ENCODE measurements at places on chromosomes 5 and 9.
A peak's percentile ranks its signal among the peaks of the same experiment; 100 is the strongest.

GRCh38 chr9:92180669-92181181 is 65.5 kb upstream of the SPTLC1 start:
- peak; percentile 96 for DNase-seq

DNA sequence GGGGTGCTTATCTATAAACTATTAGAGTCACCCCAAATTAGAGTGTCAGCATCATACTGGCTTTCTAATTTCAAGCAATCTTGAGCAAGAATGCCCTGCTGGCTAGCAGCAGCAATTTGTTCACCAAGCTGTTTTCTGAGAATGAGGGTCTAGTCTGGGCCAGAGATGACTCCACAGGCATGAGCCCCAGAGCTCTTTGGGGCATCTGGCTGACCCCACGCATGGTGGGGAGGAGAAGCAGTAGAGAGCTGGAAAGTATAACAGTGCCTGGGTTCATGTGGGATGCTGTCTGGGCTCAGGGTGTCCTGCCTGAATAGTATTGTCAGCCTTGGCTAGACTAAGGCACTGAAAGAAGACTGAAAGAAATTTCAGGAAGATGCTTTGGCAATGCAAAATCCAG is 64.9 kb downstream of the C6 start:
- no peak for DNase-seq

- peak; percentile 26 for DNase-seq
Observed at GRCh38 chr5:56264417-56265025, 31.4 kb upstream of the ANKRD55 start.

DNA sequence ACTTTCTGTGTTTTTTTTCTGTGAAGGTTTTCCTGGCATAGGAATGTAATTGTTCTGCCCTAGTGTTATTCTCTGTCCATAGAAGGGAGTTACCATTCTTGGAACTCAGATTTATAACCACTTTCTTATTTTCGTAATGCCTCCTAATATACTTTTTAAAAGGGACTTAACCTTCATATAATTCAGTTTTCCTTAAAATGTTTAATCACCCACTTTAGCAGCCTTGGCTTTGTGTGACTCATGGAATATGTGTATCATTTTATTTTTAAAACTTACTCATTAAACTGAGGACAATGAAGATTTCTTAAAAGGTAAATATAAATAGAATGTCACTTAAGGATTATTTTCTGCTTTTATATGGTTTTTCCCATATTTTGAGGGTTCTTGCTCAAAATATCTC is 50.0 kb downstream of the RAI14 start:
- no peak for DNase-seq

DNA sequence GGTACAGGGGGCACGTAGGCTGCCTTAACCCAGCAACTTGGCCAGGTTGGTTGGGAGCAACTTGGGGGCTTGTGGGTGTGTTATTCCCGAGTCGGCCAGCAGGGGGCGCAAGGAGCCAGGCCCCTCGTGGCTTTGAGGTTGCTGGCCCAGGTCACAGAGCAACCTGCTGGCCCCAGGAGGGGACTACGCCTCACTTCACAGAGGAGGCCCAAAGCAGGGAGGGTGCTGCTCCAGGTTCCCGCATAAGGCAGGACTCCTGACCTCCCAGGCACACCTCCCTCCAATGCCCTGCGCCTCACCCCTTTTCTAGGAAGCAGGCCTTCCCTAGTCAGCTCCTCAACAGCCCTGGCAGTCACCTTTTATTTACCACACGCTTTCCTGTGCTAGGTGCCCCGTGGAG is 18.1 kb downstream of the KYAT1 start:
- DNase-seq = peak; percentile 87

- peak; percentile 68 for DNase-seq
Observed at GRCh38 chr5:173602423-173602822, 14.0 kb downstream of the BOD1 start.

GRCh38 chr5:178280631-178281030 is 48.0 kb upstream of the PHYKPL start:
- DNase-seq = no peak

DNA sequence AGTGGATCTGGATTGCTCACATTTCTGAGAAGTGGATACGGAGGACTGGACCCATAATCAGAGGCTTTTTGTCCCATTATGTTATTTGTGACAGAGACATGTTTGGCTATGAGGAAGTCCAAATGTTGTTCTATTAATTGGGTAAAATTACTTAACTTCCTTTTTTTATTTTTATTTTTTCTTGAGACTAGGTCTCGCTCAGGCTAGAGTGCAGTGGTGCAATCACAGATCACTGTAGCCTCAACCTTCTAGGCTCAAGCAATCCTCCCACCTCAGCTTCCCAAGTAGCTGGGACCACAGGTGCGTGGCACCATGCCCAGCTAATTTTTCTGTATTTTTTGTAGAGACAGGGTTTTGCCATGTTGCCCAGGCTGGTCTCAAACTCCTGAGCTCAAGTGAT is 11.9 kb upstream of the PGGT1B start:
- DNase-seq = no peak

GRCh38 chr9:134962065-134962972 is 44.6 kb upstream of the FCN1 start:
- no peak for DNase-seq

DNA sequence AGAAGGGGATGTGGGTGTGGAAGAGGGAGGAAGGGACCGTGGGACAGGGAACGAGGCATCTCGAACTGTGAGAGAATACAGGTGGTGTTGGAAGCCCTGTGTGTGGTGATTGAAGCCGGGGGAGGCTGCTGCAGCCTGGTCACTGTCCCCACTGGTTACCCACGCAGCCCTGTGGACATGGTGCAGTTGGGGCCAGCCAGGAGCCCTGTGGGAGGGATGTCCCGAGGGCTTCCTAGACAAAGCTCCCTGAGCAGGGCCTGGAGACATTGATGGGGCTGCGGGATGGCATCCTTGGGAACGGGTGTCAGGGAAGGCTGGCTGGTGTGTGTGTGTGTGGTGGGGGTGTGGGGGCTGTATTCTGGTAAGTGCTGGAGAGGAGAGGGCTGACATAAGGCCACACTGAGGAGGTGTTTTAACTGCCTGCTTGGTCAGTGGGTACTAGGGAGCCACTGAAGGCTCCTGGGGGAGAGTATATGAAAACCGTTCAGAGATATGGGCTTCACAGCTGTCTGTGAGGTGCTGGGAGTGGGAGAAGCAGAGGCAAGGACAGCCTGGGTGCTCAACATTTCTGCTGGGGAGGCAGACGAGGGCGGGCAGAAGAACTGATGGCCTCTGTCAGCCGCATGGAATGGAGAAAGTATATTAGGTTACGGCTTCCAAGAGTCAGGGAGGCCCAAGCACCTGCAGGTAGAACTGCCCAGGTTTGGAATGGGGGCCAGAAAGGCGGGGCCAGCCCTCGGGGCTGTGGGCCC is 20.0 kb downstream of the WNK2 start:
- no peak for DNase-seq

GRCh38 chr9:132108728-132109127 is 29.1 kb upstream of the MED27 start:
- no peak for DNase-seq

Data from AG20443 (cell line).